ENCODE measurements at places on chromosomes 13 and 19.

GRCh38 chr19:15285896-15286591 lies 46.3 kb downstream of the BRD4 start:
- DNase-seq, result no peak

GRCh38 chr13:66482836-66483235 lies 747.3 kb downstream of the PCDH9 start:
- no peak for DNase-seq

GRCh38 chr13:101059793-101060192 lies 356.5 kb downstream of the NALCN start:
- DNase-seq, result no peak

DNA sequence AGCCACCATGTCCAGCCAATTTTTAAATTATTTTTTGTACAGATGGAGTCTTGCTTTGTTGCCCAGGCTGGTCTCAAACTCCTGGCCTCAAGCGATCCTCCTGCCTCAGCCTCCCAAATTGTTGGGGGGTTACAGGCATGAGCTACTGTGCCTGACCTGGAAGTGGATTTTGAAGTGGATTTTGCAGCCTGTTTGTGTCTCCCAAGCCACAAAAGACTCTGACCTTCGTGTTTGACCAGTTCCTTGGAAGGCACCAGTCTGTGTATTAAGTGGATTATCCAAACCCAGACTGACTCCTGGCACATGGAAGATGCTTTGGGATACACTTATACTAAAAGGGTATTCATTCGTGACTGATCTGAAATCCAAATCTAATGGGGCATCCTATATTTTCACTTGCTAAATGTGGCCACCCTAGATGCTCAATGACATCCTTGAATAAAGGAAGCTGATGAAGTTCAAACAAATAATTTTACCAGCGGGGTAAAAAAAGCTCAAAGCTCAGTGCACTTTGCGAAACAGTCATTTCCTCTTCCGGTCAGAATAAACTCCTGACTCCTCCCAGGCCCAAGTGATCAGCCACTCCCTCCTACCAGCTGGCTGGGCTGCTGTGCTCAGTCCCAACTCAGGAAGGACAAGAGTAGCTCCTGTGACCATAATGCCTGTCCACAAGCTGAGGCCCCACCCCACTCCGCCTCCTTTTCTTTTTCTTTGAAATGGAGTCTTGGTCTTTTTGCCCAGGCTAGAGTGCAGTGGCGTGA lies 32.6 kb upstream of the GATAD2A start:
- DNase-seq, result peak; percentile 59

- peak; percentile 3 for DNase-seq
Observed at GRCh38 chr13:87376081-87376480, 295.1 kb upstream of the SLITRK5 start.

- DNase-seq, result no peak
Observed at GRCh38 chr13:113739527-113740285, 19.3 kb upstream of the TMEM255B start.

DNA sequence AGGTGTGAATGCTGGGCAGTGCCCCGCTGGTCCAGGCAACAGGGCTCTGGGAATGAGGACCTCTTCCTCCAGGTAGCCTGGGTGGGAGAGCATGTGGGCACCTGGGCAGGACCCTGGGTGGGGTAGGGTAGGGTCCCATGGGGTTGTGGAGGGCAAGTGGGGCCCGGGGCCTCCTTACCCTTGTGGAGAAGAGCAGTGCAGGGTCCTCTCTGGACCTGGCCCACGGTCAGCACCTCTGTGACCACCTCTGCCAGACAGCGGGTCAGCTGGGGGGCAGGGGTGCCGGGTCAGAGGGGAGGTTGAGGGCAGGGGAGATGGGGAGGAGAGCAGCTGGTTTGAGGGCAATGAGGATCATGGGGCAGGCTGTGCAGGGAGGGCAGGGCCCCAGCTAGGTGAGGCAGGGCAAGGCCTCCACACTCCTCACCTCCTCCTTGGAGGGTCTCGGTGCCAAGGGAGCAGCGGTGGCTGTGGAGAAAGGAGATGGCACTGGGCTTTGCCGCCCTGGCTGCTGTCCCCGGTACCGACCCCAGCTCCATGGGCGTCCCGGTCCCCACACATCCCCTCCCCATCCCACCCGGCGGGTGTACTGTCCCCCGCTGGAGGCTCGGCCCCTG lies 491 bp downstream of the CCER2 start:
- DNase-seq, result no peak

DNA sequence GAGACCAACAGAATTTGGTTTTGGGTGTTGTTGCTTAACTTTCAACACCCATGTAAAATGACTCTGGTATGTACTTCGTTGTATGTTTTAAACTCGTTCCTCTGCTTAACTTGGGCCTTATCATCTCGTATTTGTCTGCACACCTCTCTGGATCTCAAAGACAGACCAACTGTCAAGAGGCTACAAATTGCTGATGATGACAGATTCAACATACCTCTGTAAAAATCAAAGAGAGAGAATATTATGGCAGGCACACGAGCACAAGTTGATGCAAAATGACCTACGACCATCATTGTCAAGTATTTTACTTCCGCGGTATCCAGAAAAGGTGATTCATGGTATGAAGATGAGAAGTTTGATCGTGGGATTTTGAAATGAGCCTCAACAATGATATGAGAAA lies 132.1 kb upstream of the ARGLU1 start:
- DNase-seq, result no peak

DNA sequence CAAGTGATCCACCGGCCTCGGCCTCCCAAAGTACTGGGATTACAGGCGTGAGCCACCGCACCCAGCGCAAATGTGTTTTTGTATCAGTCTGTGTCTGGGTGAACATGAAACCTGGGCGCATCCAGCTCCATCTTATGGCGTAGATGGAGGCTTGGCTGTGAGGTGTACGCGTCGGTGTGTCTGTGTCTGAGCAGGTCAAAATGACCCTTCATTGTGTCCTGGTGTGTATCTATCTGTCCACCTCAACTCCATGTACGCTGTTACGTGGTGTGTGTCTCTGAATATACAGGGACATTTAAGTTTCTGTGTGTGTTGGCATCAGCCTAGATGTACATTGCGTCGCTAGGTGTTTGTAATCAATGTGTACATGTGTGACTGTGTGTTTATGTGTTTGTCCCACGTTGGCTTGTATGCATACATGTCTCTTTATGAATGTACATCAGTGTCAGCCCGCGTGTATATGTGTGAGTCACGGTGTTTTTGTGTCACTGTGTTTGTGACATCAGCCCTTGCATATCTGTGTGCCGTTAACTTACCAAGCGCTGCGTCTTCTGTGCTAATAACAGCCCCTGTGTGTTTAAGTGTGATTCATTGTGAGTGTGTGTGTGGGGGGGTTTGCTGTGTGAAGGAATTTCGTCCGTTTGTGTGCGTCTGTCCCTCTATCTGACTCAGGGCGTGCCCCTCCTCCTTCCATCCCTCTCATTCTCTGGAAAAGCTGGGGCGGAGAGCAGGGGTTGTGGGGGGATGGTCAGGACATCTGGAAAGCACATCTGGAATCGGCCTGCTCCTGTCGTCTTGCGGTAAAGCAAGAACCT lies 6.4 kb downstream of the AXL start:
- no peak for DNase-seq

Data from DMS53 (cell line).